Midbrain (tissue), 1 donor: ENCODE measurements at places on chromosomes 4 and X.

GRCh38 chrX:44035571-44035970, 62.4 kb upstream of the NDP start:
- no peak for DNase-seq

DNA sequence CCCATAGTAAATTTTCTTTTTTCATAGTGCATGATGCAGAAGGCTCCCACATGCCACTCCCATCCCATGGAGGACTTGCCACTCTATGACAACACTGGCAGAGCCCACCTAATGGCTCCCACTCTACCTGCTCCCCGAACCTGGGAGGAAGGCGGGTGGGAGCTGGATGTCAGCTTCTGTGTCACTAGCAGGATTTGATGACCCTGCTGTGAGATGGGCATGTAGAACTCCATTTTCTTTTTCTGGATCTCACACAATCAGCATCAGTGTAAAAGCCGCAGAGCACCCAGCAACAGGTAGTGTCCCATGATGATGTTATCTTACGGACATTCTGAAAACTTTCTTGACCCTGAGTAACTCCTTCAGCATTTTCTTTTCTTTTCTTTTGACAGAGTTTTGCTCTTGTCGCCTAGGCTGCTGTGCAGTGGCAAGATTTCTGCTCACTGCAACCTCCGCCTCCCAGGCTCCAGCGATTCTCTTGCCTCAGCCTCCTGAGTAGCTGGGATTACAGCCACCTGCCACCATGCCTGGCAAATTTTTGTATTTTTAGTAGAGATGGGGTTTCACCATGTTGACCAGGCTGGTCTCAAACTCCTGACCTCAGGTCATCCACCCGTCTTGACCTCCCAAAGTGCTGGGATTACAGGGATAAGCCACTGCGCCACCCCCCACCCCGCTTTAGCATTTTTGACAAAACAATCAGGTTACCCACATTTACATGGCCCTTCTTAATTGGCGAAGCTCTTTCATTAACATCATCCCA, 15.0 kb upstream of the ADH1A start:
- no peak for DNase-seq

DNA sequence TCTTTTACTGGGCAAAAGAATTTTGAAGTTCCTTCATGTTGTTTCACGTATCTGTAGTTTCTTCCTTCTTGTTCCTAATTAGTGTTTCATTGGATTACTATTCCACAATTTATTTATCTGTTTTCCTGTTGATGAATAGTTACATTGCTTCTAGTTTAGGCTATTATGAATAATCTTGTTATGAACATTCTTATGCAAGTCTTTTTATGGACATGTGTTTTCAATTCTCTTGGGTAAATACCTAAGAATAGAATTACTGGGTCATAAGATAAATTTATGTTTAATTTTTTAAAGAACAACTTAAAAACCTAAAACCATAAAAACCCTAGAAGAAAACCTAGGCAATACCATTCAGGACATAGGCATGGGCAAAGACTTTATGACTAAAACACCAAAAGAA, 70.9 kb upstream of the RXFP1 start:
- no peak for DNase-seq

GRCh38 chr4:160026721-160027120, 923.8 kb downstream of the RAPGEF2 start:
- DNase-seq, result no peak

- peak; percentile 38 for DNase-seq
Measured at GRCh38 chrX:108699368-108699767, 37.0 kb downstream of the IRS4 start.

- DNase-seq, result no peak
Measured at GRCh38 chr4:5632571-5632970, 75.8 kb downstream of the EVC2 start.

GRCh38 chr4:96103086-96103485, 263.2 kb downstream of the PDHA2 start:
- DNase-seq, result no peak

- no peak for DNase-seq
Measured at GRCh38 chrX:31796624-31797023, 724.8 kb upstream of the FTHL17 start.

DNA sequence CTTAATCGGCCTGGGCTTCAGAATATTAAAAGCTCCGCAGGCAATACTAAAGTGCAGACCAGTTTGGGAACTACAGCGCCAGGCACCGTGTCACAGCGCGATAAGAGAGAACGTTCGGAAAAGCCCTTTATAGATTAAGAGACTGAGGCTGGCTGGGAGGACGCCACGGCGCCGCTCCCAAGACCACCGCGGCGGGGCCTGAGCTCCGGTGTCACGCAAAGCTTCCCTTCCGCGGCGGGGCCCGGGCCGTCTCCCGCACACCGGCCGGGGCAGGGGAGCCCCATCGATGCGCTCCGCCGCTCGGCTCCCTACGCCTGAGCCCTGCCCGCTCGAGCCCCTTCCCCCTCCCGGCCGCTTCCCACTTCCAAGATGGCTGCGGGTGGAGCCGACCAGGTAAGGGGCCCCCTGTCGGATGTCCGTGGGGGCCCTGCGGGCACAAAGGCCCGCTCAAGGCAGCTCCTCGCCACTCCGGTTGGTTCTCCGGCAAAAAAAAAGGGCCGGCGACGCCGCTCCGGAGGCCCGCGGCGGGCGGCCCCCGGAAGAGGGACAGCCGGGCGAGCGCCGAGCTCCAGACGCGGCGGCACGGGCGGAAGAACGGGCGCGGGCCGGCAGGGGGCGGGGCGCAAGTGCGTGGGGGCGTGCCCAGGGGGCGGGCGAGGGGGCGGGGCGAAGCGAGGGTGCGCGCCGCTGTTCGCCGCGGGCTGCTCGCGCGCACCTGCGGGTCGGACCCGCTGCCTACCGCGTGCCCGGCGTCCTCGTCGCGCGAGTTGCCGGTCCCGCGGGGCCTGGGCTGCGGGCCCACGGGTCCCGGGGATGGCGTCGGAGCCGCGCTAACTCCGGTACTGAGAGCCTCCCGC, at the start of gene TBC1D14:
Gene TBC1D14, plus strand, starts transcription at position 714 of the 857 bp plus-strand sequence. CDS start 13,564 bp downstream, outside the sequence.
- peak; percentile 94 for DNase-seq

DNA sequence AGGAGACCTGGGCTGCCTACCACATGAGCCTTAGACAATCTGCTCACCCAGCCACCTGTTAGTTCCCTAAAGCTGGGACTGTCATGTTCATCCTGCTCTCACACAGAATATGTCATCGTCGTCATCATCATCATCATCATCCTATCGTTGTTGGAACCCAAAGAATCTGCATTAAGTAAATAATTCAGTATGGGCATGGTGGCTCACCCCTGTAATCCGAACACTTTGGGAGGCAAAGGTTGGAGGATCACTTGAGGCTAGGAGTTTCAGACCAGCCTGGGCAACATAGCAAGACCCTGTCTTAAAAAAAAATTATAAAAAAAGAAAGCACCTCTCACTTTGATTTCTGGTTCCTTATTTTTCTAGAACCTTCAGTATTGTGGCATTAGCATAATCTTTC, 6.4 kb downstream of the ENOPH1 start:
- no peak for DNase-seq

DNA sequence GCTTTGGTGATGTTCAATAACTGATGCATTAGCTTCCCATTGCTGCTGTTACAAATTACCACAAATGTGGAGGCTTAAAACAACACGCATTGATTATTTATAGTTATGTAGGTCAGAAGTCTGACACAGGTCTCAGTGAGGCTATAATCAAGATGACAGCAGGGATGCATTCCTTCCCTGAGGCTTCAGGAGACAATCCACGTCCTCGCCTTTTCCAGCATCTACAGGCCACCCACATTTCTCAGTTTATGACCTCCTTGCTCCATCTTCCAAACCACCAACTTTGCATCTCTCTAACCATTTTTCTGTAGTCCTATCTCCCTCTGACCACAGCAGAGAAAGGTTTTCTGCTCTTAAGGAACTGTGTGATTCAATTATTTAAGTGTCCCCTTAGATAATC, 92.5 kb downstream of the GASK1B start:
- no peak for DNase-seq
